Activated T-helper 2 cell treated with anti-CD3 and anti-CD28 coated beads, Interferon-gamma antibody, Interleukin-2, Interleukin-4, amounts not matched to agents 10 μg/mL and 5 μg/mL and 100 μg/mL, durations not matched to agents 14 hours and 24 hours and 36 hours (primary cell): ENCODE measurements at places on chromosomes 13 and 19. TPM values are rescaled to one million over a fixed set of nuclear protein-coding genes. Genes with fewer than 3 reads are reported as not detected.

DNA sequence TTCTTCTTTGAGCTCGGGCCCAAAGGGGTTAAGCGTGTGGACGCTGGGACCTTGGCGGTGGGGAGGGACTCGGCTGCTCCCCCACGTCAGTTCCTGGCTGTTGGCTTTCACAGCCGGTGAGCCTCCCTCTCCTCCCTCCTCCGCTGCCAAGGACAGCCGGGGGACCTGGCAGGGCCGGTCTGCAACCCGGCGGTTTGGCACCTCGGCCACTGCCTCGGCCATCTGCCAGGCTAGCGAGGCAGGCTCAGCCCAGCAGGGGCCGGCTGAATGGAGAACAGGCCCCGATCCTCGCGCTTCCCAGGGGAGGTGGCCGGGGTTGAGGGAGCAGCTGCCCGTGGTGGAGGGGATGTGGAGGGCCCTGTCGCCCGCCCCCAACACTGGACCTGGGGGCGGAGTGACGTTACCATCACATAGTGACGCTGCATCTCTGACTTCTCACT is 5.0 kb downstream of the TLE5 start:
- DNase-seq, result no peak

- no peak for DNase-seq
Measured at GRCh38 chr13:60182907-60183306, 19.2 kb upstream of the DIAPH3 start.

- peak; percentile 45 for DNase-seq
Measured at GRCh38 chr19:45667620-45668341, at the start of gene GIPR. GIPR (plus strand) TSS chr19:45668221; CDS start chr19:45669521, 1,300 bp downstream.

GRCh38 chr13:81017513-81018152 is 676.7 kb upstream of the SPRY2 start:
- DNase-seq, result no peak

DNA sequence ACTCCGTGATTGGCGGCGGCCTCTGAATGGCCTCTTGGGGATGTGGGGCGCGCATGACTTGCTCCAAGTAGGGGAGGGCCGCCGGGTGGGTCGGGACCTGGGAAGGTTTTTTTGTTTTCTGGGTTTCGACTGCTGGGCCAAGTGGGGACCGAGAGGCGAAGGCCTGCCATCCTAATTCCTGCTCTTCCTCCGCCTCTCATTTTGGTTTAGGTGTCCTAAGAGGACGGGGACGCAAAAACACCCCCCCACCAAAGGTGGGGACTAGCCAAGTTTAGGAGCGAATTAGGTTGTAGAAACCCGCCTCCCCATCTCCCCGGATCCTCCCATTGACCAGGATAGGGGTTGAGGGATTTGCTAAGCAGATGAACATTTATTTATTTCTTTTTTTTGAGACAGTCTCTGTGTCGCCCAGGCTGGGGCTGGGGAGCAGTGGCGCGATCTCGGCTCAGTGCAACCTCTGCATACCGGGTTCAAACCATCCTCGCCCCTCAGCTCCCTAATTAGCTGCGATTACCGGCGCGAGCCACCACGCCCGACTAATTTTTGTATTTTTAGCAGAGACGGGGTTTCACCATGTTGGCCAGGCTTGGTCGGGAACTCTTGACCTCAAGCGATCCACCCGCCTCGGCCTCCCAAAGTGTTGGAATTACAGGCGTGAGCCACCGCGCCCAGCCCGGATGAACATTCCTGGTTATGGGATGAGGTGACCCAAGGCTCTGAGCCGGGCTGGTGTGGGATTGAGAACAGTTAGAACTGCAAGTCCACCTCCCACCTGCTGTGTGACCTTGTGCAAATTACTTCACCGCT is 838 bp downstream of the PPP2R1A start:
- no peak for DNase-seq

- no peak for DNase-seq
Measured at GRCh38 chr13:48275507-48275906, 28.0 kb upstream of the RB1 start.

GRCh38 chr13:72290962-72291681 is 424.1 kb upstream of the DACH1 start:
- no peak for DNase-seq

DNA sequence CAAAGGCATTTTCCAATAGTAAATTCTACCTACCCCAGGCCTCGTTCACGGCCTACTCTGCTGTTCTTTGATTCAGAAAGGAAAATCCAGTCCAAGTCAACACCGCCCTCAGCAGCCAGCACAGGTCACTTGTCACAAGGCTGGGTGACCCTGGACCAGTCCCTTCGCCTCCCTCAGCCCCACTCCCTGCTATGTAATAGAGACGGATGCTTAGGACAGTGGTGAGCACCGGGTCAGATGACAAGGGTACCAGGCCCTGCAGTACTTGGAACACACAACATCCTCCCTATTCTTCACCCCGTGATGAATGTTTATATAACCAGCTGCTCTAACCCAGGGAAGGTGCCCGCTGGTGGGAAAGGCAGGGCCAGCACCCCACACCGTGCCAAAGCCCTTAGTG is 14.3 kb downstream of the LATS2 start:
- DNase-seq, result no peak

DNA sequence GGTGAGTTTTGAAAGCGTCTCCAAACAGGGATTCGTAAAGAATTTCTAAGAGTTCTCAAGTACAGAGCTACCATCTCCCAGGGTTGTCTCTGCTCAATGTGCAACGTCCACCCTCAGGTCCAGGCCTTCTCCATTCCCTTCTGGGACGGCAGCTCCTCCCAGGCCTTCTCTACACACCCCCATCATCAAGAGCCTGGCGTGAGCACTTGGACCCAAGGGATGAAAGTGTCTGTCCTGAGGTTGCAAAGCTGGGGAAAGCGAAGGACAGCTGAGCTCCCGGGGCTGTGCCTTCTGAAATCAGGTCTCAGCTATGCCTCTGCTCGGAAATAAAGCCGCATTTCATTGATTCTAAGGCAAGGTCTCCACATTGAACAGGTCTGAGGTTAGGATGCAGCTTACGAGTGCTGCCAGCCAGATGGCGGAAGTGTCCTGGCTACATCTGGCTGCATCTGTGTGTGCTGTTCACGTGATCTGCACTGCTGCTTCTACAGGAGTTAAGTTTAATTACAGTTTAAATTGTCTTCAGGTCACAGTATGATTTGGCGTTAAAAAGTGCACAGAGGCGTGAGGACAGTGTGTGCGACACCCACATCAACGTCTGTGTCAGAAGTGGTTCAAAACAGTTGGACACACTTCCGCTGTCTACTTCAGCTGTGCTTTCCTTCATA is 27.0 kb upstream of the MIER2 start:
- no peak for DNase-seq

- no peak for DNase-seq
Measured at GRCh38 chr19:46607448-46607841, 6.3 kb downstream of the CALM3 start.

- no peak for DNase-seq
Measured at GRCh38 chr13:36352350-36352749, 6.2 kb upstream of the SPART start.

DNA sequence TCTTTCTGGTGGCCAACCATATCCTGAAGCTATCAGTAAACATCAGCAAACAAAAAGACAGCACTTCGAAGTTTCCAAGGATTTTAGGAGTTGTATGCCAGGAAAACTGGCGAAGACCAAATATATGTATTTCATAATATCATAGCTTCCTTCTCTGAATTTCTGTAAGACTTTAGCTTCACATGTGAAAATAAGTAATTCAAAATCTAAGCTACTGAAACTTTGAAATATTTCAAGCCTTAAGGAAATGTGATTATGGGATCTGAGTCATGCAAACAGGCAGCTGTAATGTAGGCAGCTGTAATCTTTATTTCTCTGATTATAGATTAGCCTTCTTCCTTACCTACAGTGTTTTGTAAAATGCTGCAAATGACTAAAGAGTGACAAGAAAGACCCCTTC is 70.7 kb upstream of the ANKRD10 start:
- DNase-seq, result no peak

GRCh38 chr19:50460161-50460765 is 16.0 kb upstream of the EMC10 start:
- DNase-seq, result no peak

- no peak for DNase-seq
Measured at GRCh38 chr19:2089001-2089711, 7.0 kb downstream of the MOB3A start.

- DNase-seq, result no peak
Measured at GRCh38 chr19:51227966-51228365, 3.1 kb downstream of the CD33 start.

TEX101 gene
- total RNA-seq, result not detected in 2 replicates

KL gene
- 0.14 TPM in 2 replicates for total RNA-seq

ZNF575 gene
- 1.7 and 2.1 TPM in 2 replicates for total RNA-seq

PRTN3 gene
- total RNA-seq, result not detected in 2 replicates

LCP1 gene
- total RNA-seq, result 738 and 741 TPM in 2 replicates
